Stimulated activated CD8-positive, alpha-beta memory T cell treated with anti-CD3 and anti-CD28 coated beads, Interleukin-15, amount 100 ng/mL, for 4 hours (primary cell): ENCODE measurements at places on chromosomes 13 and 19.

DNA sequence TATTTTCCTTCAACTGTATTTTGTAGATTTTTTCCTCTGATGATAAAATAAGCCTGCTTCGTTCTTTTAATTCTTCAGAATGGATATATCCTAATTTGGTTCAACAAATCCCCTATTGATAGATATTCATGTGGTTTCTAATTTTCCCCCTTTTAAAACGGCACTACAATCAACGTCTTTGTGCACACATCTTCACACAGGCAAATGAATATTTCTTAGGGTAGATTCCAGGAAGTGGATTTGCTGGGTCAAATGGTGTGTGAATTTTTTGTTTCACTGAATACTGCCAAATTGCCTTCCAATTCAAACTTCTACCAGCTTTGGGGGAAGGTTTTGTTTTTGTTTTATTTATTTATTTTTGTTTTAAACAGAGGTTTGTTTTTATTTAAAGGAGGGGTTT lies 287.2 kb downstream of the FOXO1 start:
- no peak for DNase-seq

- no peak for DNase-seq
Observed at GRCh38 chr19:9295411-9295849, 14.2 kb downstream of the ZNF699 start.

DNA sequence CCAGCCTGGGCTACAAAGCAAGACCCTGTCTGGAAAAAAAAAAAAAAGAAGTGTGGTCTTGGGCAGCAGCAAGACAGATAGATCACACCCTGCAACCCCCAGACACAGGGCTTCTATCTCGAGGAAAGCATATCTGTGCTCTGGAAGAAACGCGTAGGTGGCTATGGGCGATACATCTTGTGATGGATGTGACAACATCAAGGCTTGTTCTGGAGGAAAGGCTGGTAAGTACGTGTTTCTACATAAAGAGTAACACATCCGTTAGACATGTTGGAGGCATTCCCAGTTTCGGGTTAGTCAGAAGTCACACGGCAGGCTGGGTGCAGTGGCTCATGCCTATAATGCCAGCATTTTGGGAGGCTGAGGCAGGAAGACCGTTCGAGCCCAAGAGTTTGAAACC lies 6.6 kb upstream of the DHDH start:
- DNase-seq = no peak

DNA sequence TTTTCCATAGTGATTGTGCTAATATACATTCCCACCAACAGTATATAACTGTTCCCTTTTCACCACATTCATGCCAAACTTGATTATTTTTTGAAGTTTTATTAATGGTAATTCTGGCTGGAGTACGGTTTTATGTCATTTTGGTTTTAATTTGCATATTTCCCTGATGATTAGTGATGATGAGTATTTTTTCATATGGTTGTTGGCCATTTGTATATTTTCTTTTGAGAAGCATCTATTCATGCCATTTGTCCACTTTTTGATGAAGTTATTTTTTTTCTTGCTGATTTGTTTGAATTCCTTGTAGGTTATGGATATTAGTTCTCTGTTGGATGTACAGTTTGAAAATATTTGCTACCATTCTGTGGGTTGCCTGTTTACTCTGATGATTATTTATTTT lies 484.4 kb upstream of the SPRY2 start:
- DNase-seq = no peak

DNA sequence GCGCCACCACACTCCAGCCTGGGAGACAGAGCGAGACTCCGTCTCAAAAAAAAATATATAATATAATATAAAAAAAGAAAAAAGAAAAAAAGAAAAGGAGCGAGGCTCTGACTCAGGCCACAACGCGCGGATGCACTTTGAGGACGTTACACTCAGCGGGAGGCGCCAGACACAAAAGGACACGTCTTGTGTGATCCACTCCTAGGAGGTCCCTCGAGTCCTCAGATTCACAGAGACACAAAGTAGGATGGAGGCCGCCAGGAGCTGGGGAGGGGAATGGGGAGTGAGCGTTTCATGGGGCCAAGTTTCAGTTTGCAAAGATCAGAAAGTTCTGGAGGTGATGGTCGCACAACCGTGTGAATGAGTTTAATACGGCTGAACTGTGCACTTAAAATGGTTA lies 8.5 kb upstream of the ABHD17A start:
- no peak for DNase-seq
